Stimulated activated CD4-positive, alpha-beta T cell treated with anti-CD3 and anti-CD28 coated beads, Interleukin-2, amount 100 ng/mL, for 4 hours (primary cell): ENCODE measurements at places on chromosomes 3 and 15.

- no peak for DNase-seq
Observed at GRCh38 chr3:37668818-37669610, 192.7 kb upstream of the CTDSPL start.

DNA sequence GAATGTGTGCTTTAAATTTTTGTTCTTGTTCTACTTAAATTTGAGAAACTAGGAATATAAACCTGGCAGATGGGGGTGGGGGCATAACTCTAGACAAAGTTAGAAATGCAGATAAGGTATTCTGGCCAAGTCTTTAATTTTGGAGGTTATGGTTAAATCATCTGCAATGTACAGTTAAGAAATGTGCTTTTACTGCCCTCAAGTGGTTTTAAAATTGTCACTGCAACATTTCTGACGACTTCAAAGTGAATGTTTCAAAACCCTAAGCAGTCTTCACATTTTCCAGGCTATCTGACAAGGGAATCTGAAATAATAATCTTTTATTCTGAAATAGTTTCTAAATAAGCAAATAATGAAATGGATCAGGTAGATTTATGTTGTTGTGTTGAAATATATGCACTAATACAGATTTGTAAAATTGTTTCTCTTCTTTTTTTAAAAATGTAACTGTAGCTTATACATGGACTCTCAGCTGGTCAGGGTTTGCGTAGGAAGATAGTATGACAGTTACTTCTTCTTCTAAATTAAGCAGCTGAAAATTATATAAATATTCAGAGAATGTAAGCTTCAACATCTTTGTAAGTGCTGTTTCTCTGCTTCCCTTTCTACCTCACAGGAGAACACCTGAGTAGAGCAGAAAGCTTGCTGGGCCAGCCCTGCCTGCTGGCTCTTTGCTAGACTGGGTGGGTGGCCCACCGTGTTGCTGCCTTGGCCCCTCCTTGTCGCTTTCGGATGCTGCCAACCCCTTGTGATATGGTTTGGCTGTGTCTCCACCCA, 45.0 kb downstream of the SUCNR1 start:
- DNase-seq = no peak

GRCh38 chr3:8345398-8345797, 156.2 kb upstream of the LMCD1 start:
- DNase-seq = no peak

DNA sequence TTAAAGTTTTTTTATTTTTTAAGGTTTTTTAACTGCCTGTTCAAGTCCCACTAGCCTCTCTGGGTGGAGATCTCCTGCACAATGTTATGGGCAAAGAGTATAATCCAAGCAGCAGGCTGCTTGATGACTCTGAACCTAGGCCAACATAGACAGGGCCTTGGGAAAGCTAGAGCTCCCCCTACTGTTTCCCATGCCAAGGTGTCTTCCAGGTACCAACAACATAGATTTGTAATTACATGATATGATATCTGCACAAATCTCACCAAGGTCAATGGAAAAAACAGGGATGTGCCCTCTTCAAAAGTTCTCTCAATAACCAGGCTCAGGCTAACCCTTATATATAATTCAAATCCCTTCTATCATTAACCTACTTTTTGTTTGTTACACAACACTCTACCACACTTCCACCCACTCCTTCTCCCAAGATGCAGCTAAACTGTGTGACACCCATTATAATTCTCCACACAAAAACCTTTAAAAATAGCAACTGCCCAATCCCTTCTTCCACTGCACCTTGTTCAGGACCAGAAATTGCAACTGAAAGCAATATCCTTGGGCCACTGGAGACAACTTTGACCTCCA, 43.8 kb downstream of the RBM15B start:
- DNase-seq = peak; percentile 22

GRCh38 chr3:30754426-30754825, 140.0 kb downstream of the GADL1 start:
- no peak for DNase-seq

- DNase-seq = no peak
Observed at GRCh38 chr3:27326202-27326601, 43.0 kb downstream of the NEK10 start.

GRCh38 chr15:67992834-67993233, 61.3 kb upstream of the PIAS1 start:
- no peak for DNase-seq

- no peak for DNase-seq
Observed at GRCh38 chr15:90101130-90101968, 919 bp downstream of the IDH2 start.

GRCh38 chr3:186169379-186169778, 60.5 kb upstream of the ETV5 start:
- no peak for DNase-seq
